ENCODE measurements at places on chromosomes 7 and 10.

DNA sequence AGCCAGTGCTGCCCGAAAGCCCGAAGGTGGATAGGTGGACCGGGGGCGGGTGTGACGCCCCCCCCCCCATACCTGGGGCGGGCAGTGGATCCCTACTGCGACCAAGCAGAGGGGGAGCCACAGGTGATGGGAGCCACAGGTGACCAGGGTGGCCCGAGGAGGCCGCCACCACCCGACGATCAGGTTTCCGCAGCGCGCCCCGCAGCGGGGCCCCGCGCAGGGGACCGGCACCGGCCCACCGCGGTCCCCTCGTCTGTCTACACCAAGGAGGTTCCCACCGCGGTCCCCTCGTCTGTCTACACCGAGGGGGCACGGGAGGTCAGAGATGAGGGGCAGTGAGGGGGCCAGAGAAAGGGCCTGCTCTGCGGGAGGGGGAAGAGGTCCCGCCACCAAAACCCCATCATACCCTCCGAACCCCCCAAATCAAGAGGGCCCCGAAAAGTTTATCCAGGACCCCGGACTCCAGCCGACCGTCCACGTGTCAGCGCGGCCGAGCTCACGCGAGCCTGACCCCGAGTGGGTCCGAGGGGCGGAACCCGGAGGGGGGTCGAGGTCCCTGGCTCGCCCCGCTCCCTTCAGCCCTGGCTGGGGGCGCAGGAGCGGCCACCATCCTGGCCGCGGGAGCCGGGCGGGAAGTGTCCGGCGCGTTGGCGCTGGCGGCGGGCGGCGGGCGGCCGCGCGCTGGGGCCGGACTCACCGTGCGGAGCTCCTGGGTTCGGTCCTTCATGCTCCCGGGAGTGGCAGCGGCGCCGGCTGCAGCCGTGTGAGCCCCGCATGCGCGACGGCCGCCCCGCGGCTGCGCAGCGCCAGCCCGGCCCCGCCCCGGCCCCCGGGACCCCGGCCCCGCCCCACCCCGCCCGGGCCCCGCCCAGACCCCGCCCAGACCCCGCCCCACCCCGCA, at the start of gene STX1A:
Gene STX1A (minus strand): TSS at position 765 of the 901 bp plus-strand sequence. CDS start 38 bp downstream, at position 727.
- peak; percentile 84 for DNase-seq

- DNase-seq: peak; percentile 91
These were observed 122.8 kb downstream of the UBE2H start for GRCh38 chr7:129829737-129830631.

DNA sequence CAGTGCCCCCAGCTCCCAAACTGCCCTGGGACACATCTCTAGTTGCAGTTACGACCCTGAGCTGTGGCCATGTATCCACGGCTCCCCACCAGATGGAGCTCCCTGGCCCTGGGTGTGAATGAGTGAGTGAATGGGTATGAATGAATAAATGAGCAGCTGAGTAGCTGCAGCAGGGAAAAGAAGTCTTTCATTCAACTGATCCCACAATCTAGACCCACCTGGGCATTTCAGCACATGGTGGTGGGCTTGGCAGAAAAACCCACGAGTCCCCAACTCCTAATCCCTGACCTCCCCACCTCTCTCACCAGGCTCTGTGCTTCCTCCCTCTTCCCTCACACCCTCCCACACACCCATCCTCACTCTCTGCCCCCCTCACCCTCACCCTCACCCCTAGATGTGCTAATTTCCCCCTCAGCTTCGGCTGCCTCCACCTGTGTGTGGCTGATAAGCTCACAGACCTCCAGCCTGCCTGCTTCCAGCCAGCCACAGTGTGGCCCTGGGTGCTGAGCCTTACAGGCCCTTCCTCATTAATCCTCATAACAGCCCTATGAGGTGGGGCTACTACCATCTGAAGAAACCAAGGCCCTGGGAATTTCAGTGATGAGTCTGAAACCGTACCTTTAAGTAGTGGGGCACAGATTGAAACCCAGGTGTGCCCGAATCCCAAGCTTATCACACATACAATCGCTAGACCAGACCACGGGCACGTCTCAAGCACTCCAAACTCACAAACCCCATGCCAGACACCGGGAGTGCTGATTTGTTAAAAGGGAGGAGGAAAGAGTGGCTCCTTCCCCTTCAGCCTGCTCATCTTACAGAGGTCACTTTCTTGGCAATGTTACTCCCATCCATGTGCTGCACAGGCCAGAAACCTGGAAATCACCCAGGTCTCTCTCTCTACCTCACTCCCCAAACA, 2.2 kb upstream of the ATP6V1F start:
- DNase-seq: peak; percentile 51

- DNase-seq: no peak
These were observed 49.1 kb upstream of the ADCY1 start for GRCh38 chr7:45525057-45525456.

DNA sequence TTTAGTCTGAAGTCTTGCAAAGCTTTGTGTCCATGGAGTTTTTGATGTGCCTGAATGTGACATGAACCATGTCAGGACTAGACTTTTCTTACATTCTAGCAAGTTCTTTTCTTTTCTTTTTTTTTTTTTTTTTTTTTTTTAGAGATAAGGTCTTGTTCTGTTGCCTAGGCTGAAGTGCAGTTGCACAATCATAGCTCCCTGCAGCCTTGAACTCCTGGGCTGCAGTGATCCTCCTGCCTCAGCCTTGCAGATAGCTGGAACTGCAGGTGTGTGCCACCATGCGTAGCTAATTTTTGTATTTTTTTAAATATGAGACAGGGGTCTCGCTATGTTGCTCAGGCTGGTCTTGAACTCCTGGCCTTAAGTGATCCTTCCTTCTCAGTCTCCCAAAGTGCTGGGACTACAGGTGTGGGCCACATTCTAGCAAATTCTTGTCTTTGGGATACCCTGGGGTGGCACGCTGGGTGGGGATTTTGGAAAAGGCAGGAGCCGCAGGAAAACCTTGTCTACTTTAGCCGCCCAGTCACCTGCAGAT, 152.8 kb downstream of the SVIL start:
- DNase-seq: no peak

GRCh38 chr10:99941942-99942820, 67.6 kb downstream of the DNMBP start:
- DNase-seq: no peak

- DNase-seq: no peak
These were observed 105.2 kb downstream of the CH25H start for GRCh38 chr10:89101943-89102342.
